ENCODE measurements at places on chromosomes 12 and 14.

DNA sequence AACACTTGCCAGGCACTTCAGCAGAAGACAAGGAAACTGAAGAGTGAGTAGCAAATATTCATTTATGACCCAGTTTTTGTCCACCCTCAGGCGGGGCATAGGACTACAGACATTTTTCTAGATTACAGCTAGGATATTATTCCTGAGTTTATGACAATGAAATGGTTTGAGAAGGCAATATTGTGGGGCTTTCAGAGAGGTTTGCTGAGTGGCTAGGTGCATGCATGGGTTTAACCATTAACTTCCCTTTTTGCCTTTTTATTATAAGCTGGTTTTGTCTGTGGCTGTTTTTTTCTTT, 104.0 kb upstream of the BCAT1 start:
- DNase-seq = no peak

DNA sequence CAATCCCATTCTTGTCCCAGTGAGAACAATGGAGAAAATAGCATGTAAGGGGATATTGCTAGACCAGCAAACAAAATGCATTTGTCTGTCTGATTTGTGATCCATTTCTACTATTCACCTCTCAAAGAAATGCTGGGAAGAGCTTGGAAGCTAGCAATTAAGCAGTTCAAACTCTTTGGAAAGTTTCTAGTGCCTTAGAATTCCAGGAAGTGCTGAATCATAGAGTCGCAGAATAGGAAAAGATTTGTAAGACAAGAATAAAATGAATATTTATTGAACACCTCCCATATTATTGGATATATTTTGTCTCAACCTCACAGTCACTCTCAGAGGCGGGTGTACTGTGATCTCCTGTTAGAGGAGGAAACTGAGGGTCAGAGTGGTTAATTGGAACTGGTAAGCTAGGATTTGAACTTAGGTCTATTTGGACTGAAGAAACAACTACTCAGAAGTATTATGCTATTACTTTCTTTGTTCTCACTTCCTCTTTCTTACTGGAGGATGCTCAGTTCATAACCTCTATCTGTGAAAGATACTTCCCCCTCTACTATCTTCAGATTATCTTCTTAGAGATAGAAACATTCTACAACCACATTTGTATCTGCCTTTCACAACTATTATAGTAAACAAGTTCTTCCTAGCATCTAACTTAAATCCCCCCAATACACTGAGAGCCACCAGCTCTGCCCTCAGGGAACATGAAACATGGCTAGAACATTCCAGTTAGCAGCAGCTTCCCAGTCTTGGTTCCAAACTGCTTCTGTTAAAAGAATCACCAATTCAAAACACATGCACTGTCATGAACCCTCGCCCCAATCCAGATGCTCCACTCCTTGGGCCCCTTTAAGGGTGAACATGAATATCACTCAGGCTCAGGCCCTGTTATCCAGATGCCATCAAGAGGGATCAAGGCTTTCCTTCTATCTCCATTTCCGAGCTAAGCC, 64.2 kb downstream of the DRAM1 start:
- DNase-seq = no peak

GRCh38 chr14:72651714-72652113, 242.2 kb downstream of the DPF3 start:
- DNase-seq = no peak

GRCh38 chr14:98926146-98926545, 345.9 kb downstream of the BCL11B start:
- no peak for DNase-seq

DNA sequence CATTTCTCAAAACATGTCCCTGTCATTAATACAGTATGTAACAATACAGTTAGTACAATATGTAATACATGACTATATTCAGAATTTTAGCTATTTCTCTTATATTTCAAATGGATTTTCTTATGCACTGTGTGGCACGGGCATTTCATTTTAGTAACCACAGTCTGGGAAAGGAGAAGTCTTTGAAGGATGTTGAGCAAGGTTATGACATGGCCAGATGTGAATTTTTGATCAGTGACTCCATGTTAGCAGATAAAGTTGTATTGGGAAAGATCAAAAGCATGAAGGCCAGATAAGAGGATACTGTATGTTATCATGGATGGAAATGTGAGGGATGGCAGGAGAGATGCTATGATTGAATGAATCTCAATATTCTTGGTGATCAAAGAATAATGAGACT, 285.2 kb downstream of the NAV3 start:
- no peak for DNase-seq

GRCh38 chr12:65741656-65742017, 82.6 kb upstream of the HMGA2 start:
- DNase-seq = peak; percentile 71

GRCh38 chr12:103705927-103706326, 118.9 kb downstream of the STAB2 start:
- DNase-seq = peak; percentile 19

DNA sequence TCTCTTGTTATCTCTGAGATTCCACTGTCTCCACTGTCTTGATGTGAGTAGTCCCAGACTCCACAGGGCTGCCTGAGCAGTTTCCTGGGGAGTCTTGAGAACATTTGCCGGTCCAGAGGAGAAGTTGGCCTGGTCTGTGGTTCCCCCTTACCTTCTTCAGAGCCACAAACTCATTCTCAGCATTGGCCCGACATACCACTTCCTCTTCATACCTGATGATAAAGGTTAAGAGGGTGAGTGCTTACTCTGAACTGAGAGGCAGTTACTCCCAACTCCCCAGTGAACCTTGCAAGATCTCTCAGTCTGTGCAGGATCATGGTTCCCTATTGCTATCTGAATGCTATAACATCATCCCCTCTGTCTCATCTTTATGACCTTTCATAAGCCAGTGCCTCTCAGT, 2.6 kb downstream of the KRT84 start:
- no peak for DNase-seq

DNA sequence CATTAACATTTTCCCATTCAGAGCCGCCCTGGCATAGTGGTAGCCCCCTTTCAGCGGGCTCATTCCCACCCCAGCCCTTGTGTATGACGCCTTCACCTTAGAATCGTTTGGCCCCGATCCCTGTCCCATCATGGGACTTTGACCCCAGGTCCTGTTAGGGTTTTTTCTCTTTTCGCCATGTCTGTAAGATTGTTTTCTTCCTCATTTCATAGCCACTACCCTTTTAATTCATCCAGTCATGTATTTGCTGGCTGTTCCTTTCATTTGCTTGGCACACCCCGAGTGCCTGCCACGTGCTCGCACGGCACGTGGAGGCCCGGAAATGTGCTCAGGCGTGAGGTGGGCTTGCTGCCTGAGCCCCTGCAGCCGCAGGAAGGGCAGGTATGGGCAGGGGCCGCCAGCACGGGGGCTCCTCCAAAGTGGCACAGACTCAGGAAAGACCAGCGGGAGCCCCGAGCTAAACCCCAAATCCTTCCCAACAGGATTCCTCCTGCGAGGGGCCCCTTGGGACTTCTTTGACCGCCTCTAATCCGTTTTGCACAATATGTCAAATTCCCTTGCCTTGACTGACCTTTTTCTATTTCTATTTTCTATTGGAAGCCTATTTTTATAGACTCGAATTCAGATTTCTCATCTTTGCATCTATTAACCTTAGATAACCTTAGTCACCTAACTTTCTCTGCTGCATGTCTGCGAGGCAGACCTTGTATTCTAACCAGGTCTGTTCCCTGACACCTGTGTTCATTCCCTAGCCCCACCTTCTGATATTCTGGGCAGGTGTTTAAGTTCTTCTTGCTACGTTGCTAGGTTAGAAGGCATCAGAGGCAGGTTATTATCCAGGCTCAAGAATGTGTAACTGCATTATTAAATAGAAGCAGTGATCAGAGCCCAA, 114.8 kb downstream of the EML1 start:
- no peak for DNase-seq

DNA sequence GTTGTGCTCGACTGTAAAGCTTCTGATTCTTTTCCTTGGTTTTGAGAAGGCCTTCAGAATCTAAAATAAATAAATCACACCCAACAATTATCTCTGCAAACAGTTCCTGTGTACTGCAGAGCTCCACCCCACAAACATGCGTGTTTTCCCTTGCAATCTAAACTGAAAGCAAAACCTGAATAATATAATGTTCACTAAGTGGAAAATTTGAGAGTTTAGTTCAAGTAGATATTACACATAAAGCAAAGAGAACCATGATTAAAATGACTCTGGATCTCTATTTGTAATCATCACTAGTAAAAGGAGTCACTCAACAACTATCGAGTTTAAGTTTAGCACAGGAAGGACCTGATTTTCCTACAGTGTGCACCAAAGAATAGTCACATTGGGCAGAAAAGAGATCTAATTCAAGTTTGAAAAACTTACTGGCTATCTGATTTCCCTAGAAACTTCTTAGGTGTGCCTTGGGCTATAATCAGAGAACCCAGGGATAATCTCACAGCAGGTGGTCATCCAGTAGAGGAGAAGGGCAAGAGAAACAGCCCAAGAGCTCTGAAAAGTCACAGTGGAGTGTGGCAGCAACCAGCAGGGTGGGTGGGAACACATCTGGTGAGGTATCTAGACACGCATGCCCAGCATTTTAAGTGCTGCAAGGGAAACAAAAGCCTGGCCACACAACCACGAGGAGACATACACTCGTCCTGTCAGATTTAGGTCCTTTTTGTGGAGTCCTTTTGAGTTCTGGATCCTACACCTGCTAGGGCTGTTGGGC, 25.4 kb downstream of the ATG14 start:
- DNase-seq = no peak

DNA sequence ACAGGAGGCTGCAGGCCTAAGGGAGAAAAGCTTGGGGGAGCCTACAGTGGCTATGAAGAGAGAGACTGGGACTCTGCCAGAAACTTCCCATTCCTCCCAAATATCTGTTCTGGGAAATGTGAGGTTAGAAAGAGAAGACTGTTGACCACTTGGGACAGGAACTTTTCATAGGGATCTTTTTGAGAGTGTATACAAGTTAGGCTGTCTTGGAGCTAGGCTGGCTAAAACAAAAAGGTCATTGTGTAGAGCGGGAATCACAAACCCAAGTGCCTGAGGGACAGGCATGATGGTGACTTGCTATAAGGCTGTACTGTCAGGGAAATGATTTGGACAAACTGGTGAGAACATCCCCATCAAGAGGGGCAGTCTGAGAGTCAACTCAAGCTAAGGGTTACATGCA, 175.1 kb downstream of the GRIP1 start:
- DNase-seq = no peak

DNA sequence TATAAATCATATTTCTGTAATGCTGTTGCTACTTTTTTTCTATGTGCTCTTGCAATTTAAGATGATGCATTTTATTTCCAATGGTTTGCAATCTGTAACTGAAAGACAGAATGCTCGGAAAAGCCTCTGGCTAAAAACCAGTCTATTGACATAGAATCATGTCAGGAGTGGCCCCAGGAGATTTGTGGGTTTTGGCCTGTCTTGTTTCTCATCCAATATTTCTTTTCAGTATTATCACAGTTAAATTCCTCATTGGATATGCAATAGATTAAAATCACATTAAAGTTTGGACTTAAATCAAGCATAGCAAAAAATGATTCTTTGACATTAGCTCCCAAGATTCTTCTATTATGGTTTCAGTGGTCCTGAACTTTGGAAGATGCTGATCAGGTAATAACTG, 19.1 kb upstream of the SLC38A2 start:
- no peak for DNase-seq

- DNase-seq = no peak
These were observed 37.7 kb downstream of the CCDC177 start for GRCh38 chr14:69536971-69537370.

- no peak for DNase-seq
These were observed 18.5 kb downstream of the GAS2L3 start for GRCh38 chr12:100591979-100592378.

- DNase-seq = no peak
These were observed 80.1 kb downstream of the IRF2BPL start for GRCh38 chr14:76948213-76948947.

DNA sequence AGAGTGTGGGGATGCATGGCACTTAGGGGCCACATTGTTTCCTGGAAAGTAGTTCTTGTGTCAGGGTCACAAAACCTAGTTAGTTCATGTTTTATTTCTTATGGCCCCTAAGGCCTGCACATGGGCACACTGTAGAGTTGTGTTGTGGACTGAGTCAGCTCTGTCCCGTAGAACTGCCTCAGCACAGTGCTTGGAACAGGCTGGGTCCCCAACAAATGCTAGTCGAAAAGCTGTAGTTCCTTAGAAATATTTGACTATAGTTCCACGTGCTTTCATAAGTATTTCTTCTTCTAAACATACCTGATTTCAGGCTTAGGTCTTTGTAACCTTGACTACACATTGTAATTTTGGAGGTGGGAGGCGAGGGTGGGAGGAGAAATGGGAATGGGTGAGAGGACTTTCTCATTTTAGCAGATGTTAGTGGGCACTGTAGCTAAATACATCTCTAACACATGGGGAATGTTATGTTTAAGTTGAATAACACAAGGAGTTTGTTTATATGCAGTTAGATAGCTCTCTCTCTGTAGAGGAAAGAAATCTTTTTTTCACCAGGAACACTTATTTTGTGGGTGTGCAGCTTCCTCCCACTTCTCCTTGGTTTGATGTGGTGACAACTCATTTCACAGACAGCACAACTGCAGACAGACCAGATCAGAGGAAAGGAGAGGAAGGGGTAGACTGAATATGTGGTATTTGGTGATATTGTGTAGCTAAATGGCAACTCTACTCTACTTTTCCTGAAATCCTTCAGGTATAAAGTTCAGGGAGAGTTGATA, 39.5 kb upstream of the DACT1 start:
- DNase-seq = no peak

DNA sequence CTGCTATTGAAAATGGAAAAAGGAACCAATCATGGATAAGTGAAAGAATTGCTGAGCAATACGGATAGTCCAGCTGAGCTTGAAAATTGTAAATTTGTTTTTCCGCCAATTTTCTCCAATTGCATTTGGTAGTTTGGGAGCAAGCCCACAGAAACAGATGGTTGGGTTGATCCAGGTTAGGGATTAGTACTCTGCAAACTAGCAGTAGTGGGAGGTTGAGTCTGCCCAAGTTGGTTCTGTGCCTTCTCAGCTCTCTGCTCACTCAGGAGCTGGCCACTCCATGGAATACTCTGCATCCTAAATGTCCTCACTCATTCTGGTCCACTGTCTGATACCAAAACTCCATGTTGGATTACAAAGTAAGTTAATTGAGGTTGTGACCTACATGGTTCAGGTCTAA, 361.1 kb upstream of the ATP2B1 start:
- no peak for DNase-seq

GRCh38 chr12:4572680-4573079, 10.7 kb downstream of the DYRK4 start:
- DNase-seq = no peak

GRCh38 chr14:33738491-33738890, 212.4 kb downstream of the EGLN3 start:
- DNase-seq = peak; percentile 36

- peak; percentile 45 for DNase-seq
These were observed 24.4 kb downstream of the IRF2BPL start for GRCh38 chr14:77003960-77004710.

GRCh38 chr12:66048835-66049537, 81.6 kb downstream of the LLPH start:
- peak; percentile 30 for DNase-seq

- no peak for DNase-seq
These were observed 10.7 kb downstream of the LLPH start for GRCh38 chr12:66119870-66120241.

DNA sequence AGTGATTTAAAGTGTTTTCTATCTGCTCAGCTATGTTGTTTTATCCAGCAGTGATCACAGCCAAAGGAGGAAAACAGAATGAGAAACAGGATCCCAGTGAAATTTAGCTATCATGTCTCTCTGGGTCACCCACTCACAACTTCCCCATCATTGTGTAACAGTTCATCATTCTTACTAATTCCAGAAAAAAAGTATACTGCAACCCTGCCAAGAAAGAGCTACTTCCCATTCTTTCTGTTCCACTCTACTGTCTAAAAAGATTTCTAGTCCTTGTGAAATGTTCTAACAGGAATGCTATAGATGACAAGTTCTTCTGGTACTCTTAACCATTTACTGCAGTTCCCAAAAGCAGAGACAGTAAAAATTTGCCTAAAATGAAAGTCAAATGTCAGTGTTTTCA, 39.2 kb upstream of the CD163 start:
- no peak for DNase-seq

Data from ELR (cell line).